NCI-H748 treated with DMSO at 0.1 percent for 48 hours (cell line): ENCODE measurements at places on chromosomes 3 and 15.

DNA sequence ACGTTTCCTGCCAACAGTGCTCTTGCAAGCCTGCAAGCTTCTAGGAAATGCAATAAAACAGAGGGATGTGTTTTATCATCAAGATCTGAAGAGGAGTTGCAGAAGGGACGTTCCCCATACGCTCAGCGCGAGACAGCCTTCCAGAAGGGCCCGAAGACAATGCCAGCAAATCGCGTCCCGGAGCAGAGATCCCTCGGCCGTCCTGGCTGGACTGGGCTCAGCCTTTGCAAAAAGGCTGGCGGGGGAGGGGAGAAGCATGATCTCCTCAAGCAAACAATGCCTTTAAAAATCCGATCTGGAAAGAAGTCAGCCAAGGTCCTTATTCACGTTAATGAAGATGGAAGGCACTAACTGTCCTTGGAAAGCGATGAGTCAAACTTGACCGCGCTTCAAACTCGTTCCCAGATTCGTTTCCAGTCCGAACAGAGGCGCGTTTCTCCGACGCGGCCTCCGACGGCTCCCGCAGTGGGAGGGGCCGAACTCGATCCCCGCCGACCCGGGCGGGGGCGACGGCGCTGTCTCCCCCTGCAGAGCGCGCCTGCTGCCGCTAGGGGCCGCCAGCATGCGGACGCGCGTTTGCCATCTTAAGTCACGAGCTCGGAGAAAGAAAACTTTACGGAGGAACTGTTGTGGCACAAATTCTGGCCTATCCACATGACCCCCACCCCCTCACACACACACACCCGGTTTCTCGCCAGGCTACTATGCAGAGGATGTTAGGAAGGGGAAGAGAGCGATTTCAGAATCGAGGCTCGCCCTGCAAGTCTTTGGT lies 5.5 kb downstream of the BCL6 start:
- no peak for DNase-seq

DNA sequence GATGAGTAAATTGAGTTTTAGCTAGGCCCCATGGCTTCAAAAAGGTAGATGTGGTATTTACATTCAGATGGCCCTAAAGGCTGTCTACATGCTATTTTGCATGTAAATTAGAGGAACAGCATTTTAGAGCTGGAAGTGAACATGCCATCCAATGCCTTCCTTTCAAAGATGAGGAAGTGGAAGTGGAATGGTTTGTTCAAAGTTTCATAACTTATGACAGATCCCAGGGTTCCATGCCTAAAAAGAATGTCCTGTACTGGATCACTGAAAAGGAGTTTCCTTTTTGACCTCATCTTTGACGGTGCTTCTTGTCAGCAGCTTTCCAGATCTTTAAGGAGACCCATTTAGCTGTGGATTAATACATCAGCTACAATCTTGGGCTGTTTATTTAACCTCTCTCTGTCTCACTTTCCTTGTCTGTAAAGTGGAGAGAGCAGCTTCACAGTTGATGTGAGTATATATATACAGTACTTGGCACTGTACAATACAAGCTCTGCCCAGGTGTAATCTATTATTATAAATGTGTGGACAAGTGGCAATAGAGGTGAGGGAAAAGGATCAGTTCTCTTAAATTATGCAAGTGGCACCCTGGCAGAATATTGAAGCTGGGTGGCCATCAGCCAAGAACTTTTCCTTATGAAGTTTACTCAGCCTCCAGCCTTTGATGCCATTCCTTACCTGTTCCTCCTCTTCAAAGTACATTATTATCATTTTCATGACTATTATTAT lies 68.7 kb upstream of the GOLGA8B start:
- DNase-seq: no peak

GRCh38 chr3:67384016-67384415 lies 270.4 kb downstream of the SUCLG2 start:
- no peak for DNase-seq

DNA sequence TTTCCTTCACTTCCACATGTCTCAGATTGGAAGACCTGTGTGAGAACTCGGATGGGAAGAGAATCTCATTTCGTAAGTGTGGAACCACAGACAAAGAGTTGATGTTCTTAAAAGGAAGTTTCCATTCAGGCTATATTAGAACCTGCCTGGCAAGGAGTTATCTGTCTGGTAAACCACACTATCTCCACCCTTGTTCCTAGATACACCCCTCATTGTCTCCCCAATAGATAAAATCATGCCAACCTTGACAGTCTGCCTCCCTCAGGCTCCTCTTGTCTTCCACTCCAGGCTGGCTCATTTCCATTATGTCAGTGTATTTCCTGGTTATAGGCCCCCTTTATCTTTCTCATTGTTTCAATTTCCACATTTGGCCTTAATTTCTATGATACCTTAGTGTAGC lies 89.2 kb downstream of the TMEM108 start:
- DNase-seq: no peak

- no peak for DNase-seq
Observed at GRCh38 chr15:83612898-83613635, 40.9 kb upstream of the ADAMTSL3 start.
